ENCODE measurements at places on chromosomes 6 and 20. TPM values are rescaled to one million over a fixed set of nuclear protein-coding genes. Genes with fewer than 3 reads are reported as not detected.

DNA sequence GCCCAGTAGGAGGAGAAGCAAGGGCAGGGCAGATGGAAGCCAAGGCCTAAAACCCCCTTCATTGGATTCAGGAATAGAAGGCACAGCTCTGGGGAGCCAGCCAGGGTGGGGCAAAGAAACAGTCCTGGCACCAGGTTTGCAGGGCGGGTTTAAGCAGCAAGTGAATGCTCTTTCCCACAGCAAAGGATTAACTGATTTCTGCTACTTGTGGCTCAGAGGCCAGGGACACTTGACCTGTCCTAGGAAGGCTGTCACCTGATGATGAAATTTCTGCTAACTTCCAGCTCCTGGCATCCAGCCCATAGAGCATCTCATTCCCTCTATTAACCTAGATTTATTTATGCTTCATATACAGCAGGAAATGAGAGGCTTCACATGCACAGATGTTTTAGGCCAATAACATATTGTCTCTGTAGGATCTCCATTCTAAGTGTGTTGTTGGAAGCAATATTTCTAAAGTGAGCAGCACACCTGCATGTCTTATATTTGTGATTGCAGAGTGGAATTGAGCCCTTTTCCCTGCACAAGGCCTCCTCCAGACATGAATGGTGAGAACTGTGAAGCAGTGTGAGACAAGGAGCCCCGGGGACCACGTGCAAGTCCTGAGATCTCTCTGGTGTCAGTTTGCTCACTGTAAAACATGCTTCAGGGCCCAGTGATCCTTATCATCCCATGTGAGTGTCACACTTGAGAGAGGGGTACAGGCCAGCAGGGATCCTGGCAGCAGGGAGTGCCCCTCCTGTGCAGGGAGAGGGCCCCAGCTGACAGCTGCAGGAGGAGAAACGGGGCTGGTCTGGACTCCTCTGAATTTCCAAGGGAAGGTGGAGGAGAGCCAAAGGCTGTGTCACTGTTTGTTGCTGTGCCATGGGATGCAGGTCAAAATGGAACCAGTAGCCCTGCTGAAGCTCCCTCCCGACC, 41.1 kb upstream of the CST5 start:
- no peak for DNase-seq

DNA sequence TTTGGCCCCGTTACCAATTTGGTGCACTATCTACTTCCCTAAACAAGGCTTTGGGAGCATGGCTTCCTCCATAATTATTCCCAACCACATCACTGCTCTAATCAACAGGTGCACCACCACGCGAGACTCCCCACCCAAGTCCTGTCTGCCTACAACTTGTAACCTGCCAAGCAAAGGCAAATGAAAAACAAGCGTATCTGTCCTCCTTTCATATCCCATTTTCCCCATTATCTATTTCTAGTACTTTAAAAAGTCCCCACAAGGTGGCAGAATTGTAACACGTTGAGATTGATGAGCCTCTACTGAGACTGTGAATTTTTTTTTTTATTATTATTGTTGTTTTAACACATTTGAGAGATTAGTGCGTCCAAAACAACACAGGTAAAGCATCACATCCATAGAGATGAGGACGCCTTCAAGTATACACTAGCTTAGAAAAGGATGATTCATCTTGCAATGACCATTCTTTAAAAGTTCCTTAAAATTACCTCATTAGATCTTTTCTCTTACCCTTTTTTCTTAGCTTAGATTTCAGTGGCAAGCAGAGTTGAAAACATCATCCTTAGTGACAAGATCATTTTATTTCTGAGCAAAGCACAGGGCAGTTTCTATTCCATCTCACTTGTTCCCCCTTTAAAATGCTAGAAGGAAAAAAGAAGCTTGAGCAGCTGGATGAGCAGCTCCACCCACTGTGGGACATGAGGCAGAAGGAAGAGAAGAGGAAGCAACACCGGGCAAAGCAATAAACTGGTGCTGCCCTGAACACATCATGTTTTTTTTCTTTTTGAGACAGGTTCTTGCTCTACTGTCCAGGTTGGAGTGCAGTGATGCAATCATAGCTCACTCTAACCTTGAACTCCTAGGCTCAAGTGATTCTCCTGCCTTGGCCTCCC, 210.8 kb downstream of the ARHGAP18 start:
- DNase-seq: no peak

DNA sequence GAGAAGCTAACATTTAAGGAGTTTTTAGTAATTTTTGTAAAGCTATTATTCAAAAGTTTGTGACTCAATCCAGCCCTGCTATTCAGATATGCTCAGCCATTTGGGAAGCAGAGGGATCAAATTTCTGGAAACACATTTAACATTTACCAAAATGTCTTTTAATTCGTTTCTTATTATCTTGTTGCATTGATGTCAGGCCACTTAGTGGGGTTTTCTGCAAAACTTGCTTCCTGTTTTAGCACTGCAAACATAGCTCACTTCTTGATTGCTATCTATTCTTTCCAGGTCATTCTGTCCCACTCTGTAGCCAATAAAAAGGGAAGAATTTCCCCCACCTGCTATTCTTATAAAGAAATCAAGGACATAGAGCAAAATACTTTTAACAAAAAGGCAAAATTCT, 176.9 kb upstream of the SUPT3H start:
- no peak for DNase-seq

GRCh38 chr6:21594416-21595281, 1.1 kb downstream of the SOX4 start:
- DNase-seq: peak; percentile 76

DNA sequence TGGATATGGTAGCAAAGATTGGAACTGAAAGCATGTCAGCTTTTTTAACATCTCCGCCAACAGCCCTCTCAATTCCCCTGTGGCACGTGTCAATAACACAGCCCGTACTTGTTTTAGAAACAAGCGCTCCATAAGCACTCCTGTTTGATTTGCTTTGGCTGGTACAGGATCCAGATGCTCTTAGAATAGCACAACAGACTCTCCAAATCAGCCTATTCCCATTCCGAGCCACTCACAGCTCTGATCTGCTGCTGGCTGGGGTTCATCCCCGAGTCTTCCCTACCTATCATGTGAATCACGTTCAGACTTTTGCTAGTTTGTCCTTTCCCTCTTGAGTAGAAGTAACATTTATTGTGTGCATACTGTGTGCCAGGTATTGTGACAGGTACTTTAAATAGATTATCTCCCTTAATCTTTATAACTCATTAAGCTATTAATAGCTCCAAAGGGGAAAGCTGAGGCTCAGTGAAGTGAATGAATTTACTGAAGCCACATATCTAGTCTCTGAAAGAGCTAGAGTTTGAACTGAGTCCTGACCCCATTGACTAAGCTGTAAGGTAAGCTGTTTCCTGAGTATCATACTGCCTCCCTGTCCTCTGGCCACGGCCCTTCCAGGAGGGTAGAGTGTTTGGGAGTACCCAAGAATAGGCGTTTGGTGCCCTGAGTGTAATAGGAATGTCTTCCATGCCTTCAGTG, 46.7 kb downstream of the RALY start:
- DNase-seq: no peak

DNA sequence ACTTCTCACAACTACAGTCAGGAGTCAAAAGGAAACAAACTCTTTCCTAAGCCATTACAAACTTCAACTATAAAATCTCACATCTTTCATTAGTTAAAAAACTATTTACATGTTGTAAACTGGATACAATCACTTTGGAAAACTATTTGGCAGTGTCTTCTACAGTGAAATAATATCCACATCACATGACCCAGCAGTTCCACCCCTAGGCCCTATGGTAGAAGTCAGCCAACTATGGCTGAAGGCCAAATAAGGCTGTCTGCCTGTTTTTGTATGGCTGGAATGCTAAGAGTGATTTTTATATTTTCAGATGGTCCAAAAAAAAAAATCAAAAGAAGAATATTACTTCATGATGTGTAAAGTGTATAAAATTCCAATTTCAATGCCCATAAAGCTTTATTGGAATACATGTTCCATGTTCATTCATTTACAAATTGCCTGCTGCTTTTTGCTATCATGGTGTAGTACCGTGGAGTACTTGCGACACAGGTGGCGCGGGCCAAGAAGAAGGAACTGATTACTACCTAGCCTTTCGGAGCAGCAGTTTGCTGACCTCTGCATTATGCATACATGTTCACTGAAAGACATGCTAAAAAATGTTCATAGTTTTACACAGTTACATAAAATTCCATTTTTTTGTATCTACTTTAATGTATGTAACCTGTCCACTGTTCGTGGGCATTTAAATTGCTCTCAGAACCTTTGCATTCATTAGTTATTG, 129.0 kb downstream of the KIF16B start:
- no peak for DNase-seq

- no peak for DNase-seq
Measured at GRCh38 chr6:2792330-2793110, 27.3 kb downstream of the WRNIP1 start.

Gene PRDM1
- 3.5 TPM for total RNA-seq

Gene EYS
- total RNA-seq: not detected

- DNase-seq: no peak
Measured at GRCh38 chr6:53889365-53889764, 94.6 kb downstream of the LRRC1 start.

Gene KCNB1
- total RNA-seq: 0.33 TPM

GRCh38 chr6:169991031-169991390, 239.6 kb downstream of the ERMARD start:
- DNase-seq: no peak

GRCh38 chr20:3712279-3712873, at the start of gene SIGLEC1:
Gene SIGLEC1 (minus strand): TSS chr20:3712600. CDS start chr20:3707128, 5,472 bp downstream.
- DNase-seq: no peak

Gene FNDC1
- total RNA-seq: 0.08 TPM

Gene TRIM31
- total RNA-seq: not detected

GRCh38 chr20:6802227-6802626, 34.7 kb downstream of the BMP2 start:
- no peak for DNase-seq

DNA sequence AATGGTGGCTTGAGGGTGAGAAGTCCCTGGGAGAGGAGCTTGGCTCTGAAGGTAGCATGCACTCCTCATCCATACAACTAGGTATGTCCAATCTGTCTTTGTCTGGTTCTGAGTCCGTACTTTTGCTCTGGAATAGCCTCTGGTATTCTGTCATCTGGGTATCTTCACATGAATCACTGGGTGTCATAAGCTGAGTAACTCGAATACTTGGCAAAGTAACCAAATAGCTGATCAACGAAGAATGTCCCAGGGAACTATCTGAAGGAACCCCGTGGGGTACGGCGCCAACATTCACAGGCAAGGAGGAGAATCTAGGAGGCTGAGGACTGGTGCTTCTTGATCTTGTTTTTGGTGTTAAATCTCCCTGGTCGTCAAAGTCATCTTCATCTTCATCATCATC, 184.8 kb downstream of the HIVEP2 start:
- DNase-seq: no peak

Gene SMLR1
- total RNA-seq: not detected

DNA sequence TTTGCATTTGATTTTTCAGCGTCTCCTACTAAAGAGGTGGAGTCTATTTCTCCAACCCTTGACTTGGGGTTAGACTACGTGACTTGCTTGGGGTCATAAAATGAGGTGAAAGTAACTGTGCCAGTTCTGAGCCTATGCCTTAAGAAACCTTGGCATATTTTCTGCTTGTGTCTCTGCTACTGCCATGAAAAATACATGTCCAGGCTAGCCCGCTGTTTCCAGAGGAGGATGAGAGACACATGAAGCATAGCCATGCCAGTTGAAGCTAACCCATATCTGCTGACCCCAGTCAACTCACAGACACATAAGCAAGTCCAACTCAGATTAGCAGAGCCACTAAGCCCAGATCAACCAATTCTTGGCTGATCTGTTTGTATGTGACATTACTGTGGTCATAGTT, 38.7 kb downstream of the SCP2D1 start:
- DNase-seq: no peak

- DNase-seq: no peak
Measured at GRCh38 chr6:55046869-55047422, 127.4 kb upstream of the HCRTR2 start.

DNA sequence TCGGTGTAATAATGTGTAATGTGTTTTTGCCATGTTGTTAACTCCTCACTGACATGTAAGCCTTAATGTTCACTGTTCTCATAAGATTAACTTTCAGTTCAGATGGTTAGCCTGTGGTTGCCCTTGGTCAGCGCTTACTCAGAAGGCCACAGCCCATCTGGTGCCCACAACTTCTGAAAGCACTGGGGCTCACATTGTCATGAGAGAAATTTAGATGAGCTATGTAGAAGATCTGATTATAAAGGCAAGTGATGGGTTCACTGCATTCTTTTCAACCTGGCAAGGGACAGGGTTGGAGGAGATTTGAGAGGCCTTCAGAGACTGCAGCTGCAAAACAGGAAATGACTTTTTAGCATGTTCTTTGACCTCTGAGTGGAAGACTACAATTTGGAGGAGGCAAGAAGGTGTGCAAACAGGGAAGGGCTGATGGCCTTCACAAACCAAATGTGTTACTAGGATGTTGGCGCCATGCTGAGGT, 242.3 kb upstream of the SUPT3H start:
- DNase-seq: no peak

DNA sequence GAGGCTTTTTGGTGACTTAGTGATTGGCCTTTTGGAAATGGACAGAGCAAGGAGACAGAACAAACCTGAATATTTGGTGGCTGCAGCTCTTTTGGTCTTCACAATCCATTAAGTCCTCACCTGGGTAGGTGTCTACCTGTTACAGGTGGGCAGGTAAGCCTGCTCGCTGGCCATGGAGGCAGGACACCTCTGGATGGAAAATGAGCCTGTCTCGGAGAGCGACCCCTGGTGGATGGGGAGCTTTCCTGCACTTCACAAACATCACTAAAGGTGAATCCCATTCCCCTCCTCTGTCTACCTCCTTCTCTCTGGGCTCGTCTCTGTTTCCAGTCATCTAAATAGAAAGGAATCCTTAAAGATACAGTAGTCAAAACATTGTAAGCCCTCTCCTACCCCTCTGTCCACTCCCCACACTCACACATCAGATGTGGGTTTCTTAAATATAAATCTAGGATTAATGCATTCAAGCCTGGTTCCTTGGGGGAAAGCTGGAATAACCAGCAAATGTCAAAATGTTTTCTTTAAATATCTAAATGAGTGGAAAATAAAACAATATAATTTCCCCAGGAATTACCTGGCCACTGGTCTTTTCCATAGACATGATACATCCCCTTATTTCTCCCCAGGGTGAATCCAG, 304.9 kb downstream of the CDH26 start:
- no peak for DNase-seq

Gene RPP21
- total RNA-seq: 37.2 TPM

DNA sequence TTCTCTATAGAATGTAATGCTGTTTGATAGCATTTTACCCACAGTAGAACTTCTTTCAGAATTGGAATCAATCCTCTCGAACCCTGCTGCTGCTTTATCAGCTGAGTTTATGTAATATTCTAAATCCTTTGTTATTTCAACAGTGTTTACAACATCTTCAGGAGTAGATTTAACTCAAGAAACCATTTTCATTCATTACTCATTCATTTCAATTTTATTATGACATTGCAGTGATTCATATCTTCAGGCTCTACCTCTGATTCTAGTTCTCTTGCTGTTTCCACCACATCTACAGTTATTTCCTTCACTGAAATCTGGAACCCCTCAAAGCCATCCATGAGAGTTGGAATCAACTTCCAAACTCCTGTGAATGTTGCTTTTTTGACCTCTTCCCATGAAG, 93.7 kb downstream of the ZFAND3 start:
- no peak for DNase-seq

GRCh38 chr6:135014353-135014832, 40.2 kb downstream of the HBS1L start:
- no peak for DNase-seq

Measured in ovary (tissue), 10 donors.